RPMI8226 (cell line): ENCODE measurements at places on chromosomes 11 and 22.

DNA sequence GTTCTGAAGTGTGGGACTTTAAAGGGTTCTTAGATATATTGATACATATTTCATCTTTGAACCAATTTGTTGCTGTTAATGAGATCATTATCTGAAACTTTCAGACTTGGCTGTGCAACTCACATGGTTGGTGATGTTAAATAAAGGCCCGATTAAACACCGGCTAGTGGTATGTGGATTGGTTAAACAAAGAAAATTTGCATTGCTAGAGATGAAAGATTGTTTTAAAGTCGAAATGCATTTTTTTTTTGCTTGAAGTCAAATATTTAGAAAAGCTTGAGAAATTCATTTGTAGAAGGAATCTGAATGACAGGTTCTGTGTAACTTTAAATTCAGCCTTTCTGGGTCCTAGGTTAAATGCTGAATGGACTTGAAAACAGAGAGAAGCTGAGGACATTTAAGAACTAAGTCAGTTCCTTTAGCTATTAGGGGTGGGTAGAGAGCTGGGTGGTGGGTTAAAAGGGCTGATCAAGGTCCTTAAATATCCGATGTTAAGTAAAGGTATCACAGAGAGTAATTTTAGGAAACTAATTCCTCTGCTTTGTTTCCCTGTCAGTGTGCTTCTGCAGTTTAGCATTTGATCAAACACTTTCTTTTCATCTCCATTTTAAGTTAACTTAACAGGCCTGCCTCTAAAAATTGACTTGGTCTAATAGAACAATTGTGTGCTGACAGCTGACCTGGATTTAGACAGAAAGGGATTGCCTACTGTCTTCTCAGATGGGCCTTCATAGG, 4.5 kb downstream of the ZNRF3 start:
- DNase-seq: no peak

DNA sequence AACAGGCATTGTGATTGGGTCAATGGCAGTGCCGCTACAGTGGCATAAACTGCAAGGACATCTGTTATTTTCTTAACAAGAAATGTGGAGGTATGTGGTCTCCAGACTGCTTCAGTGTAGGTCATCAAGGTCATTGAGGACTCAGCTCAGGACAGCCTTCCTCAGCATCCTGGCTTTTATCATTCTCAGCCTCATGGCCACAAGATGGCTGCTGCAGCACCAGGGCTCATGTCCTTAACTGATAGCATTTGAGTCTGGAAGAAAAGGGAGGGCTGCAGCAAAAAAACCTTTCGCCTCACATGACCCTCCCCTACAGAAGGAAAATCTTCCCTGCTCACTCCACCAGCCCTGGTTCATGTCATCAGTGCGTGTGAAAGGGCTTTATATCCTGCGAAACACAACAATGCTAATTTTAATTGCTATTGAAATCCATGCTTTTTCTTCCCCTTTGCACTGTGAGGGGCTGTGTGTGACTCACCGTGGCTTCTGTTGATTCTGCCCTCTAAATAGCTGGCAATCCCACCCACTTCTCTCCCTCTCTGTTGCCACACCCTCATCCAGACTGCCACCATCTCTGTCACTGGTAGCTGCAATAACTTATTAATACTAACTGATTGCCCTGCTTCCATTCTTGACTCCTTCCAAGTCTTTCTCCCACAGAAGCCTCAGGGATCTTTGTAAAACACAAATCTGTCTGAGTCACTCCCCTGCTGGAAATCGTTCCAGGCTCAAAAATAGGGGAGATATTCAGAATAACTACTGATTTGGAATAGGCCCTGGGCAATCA, 43.8 kb downstream of the CHRDL2 start:
- DNase-seq: no peak

DNA sequence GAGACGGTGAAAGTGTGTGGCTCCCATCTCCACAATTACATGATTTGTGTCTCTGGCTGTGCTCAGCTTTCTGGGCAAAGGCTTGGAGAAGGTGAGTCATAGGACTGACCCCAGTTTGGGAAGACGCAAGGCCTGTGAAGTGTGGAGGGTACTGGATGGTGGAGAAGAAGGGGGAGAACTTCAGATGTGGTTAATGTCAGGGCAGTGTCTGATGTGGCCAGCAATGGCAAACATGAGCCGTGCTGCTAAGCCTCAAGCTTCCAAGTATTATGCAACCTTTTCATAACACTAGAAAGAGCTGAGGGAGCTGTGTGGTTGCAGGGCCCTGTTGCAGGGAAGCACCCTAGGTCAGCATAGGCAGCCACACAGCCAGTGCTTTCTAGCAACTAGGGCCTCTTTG, 110.9 kb downstream of the NTM start:
- no peak for DNase-seq

GRCh38 chr11:73578592-73579185, 19.2 kb downstream of the FAM168A start:
- DNase-seq: no peak

- no peak for DNase-seq
Measured at GRCh38 chr11:69076129-69076791, 27.5 kb downstream of the TPCN2 start.

DNA sequence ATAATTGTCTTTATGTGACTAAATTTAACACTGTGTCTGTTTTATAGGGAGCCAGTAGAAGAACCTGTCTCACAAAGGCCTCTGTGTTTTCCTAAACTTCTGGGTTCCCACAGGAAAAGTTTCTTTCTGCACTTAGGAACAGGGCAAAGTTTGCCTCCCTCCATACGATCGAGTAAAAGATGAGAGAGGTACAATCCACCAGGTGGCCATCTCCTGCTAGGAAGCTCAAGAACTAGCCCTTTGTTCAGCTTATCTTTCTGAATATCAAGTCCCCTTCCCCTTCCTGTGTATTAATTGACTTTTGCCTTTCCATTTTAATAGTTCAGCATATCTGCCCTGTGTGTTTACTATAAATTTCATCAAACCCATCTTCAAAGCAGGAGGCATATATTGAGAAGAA, 18.0 kb downstream of the CSNK2A3 start:
- DNase-seq: no peak

- no peak for DNase-seq
Measured at GRCh38 chr11:126443120-126443519, 87.6 kb downstream of the ST3GAL4 start.
